ENCODE measurements at places on chromosomes 7 and 10.

- no peak for DNase-seq
Observed at GRCh38 chr10:133441780-133442179, 12.0 kb upstream of the SCART1 start.

DNA sequence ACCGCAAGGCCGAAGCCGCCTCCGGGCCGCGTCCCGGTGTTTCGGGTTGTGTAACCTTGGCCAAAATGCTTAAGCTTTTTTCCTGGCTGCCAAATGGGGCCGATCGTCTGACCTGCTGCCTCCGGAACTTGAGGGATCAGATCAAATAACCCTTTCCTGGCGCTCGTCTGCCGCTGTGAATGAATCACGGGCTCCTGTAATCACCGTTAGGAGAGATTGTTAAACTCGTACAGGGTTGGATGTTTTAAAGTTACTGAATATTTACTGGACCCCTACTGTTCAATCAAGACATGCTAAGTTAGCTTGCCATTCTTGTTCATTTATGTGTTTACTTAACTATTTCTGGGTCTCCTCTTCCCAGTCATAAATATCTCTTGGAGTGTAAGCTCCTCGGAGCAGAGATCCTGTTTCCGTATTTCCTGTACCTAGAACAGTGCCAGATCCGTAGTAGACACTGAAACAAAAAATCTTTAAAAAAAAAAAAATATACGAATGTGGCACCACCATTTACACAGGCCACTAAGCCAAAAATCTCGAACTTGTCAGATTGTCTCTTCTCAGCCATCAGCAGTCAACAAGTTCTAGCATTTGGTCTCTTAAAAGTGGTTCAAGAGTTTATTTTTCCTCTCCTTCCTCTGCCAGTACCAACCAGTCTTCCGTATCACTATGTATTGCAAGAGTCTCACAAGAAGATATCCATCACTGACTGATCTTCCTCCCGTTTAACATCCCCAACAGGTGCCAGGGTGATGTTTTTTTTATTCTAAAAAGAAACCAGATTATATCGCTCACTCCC is 650 bp upstream of the TM9SF3 start:
- peak; percentile 30 for DNase-seq

- DNase-seq: peak; percentile 36
Observed at GRCh38 chr7:12524794-12525386, 45.6 kb upstream of the SCIN start.

- DNase-seq: peak; percentile 2
Observed at GRCh38 chr7:10022957-10023356, 950.7 kb upstream of the PHF14 start.

DNA sequence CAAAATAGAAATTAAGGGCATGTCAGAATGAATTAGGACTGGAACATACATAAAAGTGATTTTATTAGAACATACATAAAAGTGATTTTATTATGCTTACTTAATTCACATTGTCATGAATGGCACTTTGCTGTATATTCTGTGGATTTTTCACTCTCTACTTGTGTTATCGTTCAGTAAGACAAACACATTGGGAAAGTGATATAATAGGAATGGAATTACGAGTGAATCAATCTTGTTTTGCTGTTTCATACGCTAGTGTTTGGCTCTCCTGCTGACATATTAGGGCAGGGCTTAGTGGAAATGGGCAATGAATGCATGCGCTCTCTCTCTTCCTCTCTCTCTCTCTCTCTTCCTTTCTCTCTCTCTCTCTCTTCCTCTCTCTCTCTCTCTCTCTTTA is 561.1 kb downstream of the ACTR3B start:
- DNase-seq: no peak

GRCh38 chr7:139703487-139704307 is 74.1 kb downstream of the HIPK2 start:
- no peak for DNase-seq
